Skeletal muscle cell (primary cell): ENCODE measurements at places on chromosomes 11 and 22.

GRCh38 chr11:47087801-47088200 lies 88.9 kb downstream of the ARFGAP2 start:
- no peak for DNase-seq

- no peak for DNase-seq
These were observed 55.2 kb upstream of the UBASH3B start for GRCh38 chr11:122600290-122600689.

DNA sequence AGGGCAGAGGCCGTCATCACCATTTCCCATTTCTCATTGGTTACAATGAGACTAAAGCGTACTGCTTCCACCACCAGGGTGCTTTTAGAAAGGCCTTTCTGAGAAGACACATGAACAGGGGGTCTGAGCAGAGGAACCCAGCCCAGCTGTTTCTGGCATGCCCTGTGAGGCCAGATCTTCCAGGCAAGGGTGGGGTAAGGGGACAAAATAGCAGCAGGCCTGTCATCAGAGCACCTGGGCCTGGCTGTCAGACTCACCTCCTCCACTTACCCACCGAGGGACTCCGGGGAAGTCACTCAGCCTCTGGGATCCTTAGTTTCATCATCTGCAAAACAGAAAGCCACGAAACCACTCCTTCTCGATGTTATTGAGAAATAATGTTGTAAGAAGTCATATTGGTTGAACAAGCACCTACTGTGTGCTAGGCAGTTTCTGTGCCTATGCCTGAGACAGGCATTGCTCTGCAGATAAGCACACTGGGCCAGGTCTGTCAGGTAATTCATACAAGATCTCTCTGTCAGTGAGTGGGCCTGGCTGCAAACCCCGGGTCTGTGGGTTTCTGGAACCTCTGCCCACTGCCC lies 8.8 kb upstream of the WNT11 start:
- DNase-seq = no peak

DNA sequence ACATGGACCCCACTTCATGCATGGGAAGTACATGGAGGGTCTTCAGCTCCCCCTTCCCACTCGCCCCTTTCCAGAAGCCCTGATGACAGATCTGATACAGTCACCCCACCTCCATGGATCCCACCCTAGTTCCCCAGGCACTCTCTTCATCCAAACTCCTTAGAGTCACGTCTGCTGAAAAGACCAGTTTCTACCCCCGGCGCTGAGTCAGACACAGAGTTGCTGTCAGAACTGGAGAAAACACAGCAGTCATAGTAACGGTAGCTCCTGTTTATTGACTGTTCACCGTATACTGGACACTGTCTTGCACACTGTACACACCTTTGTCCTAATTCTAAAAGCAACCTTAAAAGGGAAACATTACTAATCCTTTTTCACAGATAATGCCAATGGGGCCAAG lies 29.1 kb downstream of the DRD2 start:
- no peak for DNase-seq

- DNase-seq = no peak
These were observed 7.6 kb downstream of the TTLL12 start for GRCh38 chr22:43179146-43179910.

DNA sequence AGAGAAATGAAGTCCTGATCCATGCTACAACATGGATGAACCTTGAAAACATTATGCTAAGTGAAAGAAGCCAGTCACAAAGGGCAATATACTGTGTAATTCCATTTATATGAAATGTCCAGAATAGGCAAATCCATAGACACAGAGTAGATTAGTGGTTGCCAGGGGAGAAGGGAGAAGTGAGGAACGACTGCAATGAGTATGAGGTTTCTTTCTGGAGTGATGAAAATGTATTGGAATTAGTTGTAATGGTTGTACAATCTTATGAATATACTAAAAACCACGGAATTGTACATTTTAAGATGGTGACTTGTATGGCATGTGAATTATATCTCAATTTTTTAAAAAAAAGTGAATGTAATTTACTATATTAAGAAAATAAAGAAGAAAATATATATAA lies 83.1 kb upstream of the GDPD4 start:
- no peak for DNase-seq

- no peak for DNase-seq
These were observed 8.4 kb upstream of the SLC2A11 start for GRCh38 chr22:23849009-23850006.

- DNase-seq = no peak
These were observed 67.9 kb upstream of the WNT7B start for GRCh38 chr22:46044621-46045458.

GRCh38 chr11:126606484-126606883 lies 251.0 kb downstream of the ST3GAL4 start:
- DNase-seq = no peak

GRCh38 chr11:118004543-118005223 lies 18.5 kb downstream of the IL10RA start:
- no peak for DNase-seq

DNA sequence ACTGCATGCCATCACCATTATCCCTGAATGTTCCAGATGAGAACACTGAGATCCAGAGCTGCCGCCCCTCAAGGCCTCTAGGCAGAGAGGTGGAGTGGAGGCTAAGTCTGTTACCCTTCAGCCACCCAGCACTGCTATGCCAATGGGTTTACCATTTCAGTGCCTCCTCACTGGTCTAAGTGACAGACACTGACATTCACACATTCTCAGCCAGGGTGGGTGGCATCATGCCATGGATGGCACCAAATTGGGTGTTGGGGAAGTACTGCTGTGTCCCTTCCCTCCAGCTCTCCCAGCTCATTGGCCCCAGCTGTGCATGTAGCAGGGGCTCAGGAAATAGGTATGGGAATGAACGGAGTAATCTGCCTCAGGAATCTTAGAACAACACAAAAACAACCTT lies 96.8 kb upstream of the PLET1 start:
- no peak for DNase-seq

GRCh38 chr11:2099516-2100349 lies 39.5 kb downstream of the IGF2 start:
- peak; percentile 15 for DNase-seq

DNA sequence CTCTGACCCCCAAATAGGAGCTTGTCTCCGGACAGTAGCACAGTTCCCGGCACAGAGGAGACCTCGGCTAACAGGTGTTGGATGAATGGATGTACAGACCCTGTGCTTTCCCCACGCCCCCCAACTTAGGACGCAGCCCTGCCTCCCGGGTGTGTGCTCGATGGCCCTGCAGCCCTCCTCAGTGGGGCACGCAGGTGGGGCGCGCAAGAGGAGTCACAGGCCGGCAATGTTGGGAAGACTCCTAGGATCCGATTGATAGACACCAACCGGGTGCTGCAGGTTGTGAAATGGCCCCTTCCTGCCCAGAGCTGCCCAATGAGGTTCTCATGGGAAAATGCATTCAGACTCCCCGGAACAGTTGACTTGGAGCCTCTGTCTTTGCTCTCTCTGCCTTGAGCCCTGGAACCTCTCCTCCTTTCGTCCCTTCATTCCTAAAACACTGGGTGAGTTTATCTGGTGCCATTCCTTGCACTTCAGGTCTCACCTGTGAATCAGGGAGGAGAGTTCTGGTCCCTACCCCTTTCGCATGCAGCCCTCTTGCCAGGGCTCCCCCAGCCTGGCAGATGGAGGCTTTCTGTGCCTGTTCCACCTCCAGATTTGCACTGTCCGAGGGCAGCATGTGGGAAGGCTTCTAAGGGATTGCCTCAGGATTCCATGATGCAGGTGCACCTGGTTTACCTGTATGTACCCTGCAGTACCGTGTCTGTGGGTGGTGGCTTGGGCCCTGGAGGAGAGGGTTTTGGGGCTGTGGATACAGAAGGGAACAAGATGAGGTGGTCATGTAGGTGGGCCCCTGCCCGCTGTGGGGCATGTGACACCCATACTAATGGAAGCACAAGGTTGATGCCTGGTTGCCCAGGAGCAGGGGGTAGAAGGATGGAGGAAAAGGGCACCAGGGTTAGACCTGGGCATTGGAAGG lies 1.2 kb downstream of the MICALL1 start:
- DNase-seq = no peak

GRCh38 chr11:69050592-69051380 lies 2.1 kb downstream of the TPCN2 start:
- no peak for DNase-seq

GRCh38 chr11:112128483-112129121 lies 35.3 kb downstream of the IL18 start:
- DNase-seq = peak; percentile 65

GRCh38 chr11:69129053-69129452 lies 26.7 kb upstream of the SMIM38 start:
- no peak for DNase-seq

DNA sequence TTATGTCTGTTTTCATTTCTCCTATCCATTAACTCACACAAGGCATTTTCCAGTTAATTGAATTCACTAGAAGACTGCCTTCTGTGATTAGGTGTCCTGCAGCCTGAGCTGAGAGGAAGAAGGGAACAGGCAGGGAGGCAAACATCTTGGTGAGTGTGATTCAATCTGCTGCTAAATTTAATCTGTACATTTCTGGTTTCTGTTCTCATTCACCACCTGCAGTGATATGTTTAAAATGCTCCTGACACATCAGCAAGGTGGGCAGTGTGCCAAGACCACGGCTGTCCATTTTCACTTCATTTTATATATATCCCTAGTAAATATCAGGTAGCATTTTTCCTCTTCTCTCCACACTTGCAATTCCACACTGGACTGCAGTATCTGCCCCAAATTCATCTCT lies 416.5 kb downstream of the TMEM135 start:
- DNase-seq = no peak

GRCh38 chr11:8019314-8020243 lies 32.4 kb downstream of the EIF3F start:
- no peak for DNase-seq

- DNase-seq = no peak
These were observed 5.2 kb downstream of the CAPN5 start for GRCh38 chr11:77071671-77072605.
